Left ventricle myocardium inferior (tissue), 1 donor: ENCODE measurements at places on chromosomes 3 and 15. TPM values are rescaled to one million over a fixed set of nuclear protein-coding genes. Genes with fewer than 3 reads are reported as not detected.

GRCh38 chr3:38018296-38019266 lies 10.9 kb downstream of the PLCD1 start:
- no peak for DNase-seq

- DNase-seq, result no peak
Measured at GRCh38 chr3:38586546-38587520, 62.7 kb downstream of the SCN5A start.

The SLC51B gene
- not detected for total RNA-seq

The GRM7 gene
- total RNA-seq, result not detected

The ZDHHC23 gene
- total RNA-seq, result 2.7 TPM
